Right forelimb (tissue), 1 donor: ENCODE measurements at places on chromosomes 16 and 17.
A peak's percentile ranks its signal among the peaks of the same experiment; 100 is the strongest.

GRCh38 chr16:84513123-84513522 lies 8.7 kb upstream of the MEAK7 start:
- DNase-seq = no peak

- DNase-seq = no peak
Measured at GRCh38 chr17:66310528-66311148, 8.2 kb downstream of the PRKCA start.

GRCh38 chr17:40873801-40874200 lies 6.8 kb upstream of the KRT12 start:
- DNase-seq = no peak

DNA sequence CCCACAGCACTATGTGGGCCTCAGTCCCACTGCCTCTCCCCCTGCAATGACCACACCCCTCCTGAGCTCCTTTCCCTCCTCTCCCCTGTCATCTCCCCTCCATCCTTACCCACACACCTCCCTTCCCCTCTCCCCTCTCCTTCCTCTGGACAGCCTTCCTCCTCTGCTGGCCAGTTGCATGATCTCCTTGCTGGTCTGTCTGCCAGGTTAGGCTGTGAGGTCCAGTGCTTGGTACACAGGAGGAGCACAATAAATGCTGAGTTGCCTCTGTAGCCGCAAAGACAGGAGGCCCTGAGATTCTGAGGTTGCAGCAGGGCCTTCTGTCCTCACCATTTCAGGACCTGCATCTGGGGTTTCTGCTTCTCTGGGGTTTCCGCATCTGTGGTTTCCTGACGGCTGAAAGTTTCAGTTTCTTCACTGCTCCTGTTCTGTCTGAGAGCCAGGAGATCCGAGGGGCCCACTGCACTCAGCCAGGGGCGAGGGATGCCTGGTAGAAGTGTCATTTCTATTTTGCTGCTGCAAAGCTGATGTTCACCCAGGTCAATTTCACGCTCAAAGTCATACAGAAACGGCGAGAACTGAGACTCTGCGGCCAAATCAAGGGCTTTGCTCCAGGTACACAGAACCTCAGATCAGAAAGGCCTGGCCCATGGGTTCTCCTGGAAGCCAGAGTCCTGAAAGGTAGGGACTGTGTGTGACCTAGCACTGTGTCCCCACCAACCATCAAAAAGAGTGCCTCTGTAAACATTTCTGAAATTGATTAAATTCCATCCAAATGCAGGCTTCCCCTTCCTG lies 4.6 kb upstream of the SLC12A3 start:
- no peak for DNase-seq

- DNase-seq = no peak
Measured at GRCh38 chr17:51572115-51572514, 311.8 kb downstream of the UTP18 start.

DNA sequence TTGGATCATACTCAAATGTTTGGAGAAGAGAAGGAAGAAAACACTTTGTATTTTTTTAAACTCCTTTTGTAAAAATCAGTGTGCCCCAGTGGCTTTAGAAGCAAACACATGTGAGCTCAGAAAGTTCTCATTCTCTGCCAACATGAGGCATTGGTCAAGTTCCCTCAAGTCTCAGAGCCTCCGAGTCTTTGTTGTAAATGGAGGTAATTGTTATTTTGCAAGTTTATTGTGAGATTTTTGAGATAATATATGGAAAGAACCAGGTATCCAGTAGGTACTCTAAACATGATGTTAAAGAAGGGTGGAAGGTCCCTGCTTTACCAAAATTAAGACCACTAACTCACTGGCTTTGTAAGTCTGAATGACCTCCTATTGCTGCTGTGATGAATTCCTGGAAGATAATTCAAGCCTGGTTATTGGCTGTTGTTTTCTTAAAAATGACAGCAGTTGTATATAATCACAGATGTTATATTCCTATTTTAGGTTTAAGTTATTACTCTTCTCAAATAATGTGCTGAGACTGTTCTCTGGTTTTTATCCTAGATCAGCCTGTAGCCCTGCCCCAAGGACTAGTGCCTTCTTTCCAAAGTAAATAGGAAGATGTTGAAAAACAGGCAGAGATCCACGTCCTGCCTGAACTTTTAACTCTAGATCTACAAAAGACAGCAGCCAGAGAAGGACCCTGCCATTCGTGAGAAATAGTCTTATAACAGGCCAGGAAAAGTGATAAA lies 2.4 kb downstream of the HLF start:
- DNase-seq = no peak

GRCh38 chr16:66539623-66540469 lies 10.1 kb downstream of the TK2 start:
- DNase-seq = no peak

DNA sequence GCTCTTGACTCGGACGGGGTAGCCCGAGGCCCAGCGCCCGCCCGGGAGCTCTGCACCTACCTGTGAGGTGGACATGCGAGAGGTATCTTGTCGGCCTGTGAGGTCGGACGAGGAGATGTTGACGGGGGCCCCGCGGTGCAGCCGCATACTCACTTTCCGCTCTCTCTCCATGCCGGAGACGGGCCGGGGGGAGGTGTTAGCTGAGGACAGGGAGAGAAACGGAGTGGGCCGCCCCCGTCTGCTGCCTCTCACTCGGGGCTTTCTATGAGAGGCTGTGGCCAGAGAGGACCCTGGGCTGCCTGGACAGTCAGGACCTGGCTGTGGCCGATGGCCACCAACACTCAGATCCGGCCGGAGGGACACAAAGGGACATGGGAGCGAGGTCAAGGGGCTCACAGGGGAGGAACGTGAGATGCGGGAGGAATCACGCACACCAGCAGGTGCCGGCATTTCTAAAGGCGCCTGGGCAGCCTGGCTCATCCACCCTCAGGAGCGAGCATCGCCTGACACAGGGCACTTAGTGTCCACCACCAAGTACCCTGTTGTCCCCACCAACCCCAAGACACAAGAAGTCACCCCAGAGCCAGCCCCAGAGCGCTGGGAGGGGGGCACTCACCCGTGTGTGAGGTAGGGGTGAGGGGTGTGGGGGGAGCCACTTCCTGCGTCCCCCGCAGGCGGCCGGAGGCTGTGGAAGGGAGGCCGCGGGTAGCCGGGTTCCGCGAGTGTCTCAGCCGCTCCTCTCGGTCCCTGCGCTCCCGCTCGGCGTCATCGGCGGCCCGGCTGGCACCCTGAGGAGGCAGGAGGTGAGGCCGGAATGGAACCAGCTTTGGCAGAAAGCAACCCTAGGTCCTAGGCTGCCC lies 20.2 kb downstream of the SLC16A3 start:
- DNase-seq = no peak

GRCh38 chr16:81601008-81601428 lies 156.4 kb downstream of the CMIP start:
- DNase-seq = peak; percentile 63

- no peak for DNase-seq
Measured at GRCh38 chr17:11459861-11460331, 138.4 kb upstream of the DNAH9 start.

- DNase-seq = no peak
Measured at GRCh38 chr16:13510425-13511151, 409.4 kb upstream of the ERCC4 start.

- DNase-seq = peak; percentile 52
Measured at GRCh38 chr17:66337866-66338485, 35.6 kb downstream of the PRKCA start.

DNA sequence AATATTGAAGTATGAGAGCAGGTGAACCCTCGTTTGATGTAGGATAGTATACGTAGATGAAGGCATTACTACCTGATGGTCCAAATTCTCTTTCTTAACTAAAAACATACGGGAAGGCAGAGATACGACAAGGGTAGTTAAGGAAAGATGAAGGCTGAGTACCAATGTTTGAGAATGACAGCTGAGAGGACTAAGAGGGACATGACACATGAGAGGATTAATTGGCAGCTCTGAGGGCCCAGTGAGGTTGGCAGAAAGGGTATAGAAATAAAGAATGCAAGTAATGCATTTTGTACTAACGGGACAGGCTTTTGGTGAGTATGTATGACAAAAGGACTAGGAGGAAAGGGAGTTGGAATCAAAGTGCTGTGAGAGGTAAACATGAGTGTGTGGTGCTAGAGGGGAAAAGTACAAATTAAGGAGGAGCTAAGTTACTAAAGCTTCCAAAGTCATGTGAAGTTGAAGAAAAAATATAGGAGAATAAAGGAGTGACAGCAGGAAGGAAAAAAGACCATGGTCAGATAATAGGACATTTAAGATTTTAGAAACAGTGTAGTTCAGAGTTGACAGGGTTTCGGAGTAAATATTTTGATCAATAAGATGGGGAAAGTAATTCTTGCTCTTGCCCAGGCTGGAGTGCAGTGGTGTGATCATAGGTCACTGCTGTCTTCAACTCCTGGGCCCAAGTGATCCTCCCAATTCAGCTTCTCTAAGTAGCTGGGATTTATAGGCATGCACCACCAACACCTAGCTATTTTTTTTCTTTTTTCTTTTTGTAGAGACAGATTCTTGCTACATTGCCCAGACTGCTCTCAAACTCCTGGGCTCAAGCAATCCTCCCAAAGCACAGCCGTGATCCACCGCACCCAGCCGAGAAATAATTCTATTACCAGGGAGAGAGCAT lies 43.1 kb upstream of the ITGA2B start:
- no peak for DNase-seq

DNA sequence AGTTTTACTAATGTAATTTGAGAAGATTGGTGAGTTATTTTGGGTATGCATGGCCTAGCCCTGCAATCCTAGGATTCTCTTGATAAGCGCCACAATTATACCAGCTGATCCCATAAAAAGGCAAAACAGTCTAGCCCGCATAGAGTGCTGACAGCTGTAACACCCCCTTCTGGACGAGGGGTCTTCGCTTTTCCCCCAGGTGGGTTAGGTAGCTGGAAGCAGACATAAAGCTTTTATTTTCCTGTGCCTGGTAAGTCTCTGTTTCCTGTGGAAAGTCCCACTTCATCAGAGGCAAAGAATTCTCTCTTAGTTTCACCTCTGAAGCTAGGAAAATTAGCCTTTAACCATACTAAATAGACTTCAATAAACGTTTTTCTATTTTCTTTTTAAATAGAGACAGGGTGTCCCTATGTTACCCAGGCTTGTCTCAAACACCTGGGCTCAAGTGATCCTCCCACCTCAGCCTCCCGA lies 108.3 kb downstream of the YPEL2 start:
- no peak for DNase-seq

GRCh38 chr17:37706446-37706845 lies 38.4 kb downstream of the HNF1B start:
- DNase-seq = no peak

DNA sequence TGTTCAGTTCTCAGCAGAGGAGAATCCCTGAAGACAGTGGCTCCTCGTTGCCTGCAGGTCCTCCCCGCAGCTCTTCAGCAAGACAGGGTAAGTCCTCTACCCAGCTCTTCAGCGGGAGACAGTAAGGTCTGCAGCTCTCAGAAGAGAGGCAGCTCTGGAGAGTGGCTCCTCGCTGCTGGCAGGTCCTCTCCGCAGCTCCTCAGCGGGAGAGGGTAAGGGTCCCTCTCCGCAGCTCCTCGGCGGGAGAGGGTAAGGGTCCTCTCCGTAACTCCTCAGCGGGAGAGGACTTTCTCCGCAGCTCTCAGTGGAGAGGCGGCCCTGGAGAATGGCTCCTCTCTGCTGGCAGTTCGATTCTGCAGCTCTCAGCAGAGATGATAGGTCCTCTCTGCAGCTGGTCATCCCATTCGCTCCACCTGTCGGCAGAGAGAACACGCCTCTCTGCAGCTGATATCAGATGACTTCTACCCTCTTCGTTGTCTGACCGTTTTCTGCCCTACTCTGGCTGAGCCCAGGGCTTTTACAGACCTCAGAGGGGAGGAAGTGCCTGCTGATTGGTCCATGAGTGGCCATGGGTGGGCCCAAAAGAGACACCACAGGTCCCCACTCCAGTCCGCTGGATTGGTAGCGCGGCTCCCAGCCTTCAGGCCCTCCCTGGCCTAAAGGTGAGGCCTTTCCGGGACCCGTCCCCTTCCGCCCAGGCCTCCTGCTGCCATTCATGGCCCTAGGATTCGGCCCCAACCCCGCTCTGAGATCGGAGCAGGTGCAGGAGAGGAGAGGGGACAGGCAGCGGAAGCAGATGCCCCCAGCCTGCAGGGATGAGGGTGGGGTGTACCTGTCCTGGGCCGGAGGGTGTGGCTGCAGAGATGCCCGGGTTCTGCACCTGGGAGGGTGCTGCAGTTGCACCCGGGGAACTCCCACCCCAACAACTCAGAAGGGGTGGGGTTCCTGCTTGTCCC lies 11.9 kb upstream of the SHCBP1 start:
- DNase-seq = no peak

GRCh38 chr16:79821911-79822310 lies 221.4 kb upstream of the MAF start:
- no peak for DNase-seq

DNA sequence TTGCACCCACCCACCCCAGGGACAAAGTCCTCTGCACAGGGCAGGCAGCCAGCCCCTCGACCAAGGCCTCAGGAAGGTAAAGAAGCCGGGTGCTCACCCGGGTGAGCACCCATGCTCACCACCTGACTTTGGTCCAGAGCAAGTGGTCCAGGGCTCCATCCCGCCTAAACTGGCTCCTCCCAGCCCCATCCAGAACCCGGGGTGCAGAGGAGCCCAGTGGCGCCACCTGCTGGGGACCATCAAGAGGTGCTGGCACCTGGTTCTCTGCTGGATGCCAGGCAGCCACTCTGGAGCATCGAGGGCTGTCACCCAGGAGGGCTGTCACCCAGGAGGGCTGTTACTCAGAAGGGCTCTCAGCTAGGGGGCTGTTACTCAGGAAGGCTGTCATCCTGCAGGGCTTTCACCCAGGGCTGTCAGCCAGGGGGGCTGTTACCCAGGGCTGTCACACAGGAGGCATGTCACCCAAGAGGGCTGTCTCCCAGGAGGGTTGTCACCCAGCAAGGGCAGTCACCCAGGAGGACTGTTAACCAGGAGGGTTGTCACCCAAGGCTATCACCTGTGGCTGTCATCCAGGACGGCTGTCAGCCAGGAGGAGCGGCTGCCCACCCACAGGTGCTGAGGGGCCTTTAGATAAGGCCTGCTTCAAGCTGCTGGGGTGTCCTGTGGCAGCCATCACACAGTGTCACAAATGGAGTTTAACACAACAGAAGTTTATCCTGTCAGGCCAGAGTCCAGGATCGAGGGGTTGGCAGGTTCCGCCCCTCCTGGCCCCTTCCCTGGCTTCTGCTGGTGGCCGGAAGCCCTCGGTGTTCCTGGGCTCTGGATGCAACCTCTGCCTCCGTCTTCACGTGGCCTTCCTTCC lies 98.5 kb downstream of the TNFRSF13B start:
- no peak for DNase-seq

GRCh38 chr17:78430892-78431691 lies 52.6 kb downstream of the PGS1 start:
- DNase-seq = no peak

DNA sequence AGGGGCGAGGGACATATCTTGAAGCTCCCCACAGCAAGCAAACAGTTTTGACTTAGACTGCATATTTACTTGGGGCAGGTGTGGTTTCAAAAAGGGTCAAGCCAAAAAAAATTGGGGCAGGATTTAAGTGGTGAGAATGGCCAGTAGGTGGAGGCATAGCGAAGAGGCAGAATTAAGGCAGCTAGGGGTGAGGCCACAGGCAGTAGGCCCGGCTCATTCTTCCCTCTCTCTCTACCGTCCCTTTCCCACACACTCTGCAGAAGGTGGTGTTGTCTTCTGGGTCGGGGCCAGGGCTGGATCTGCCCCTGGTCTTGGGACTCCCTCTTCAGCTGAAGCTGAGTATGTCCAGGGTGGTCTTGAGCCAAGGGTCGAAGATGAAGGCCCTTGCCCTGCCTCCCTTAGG lies 2.6 kb downstream of the SHBG start:
- no peak for DNase-seq
